ENCODE measurements at places on chromosomes 5 and 9.

GRCh38 chr5:38554861-38555260 lies 1.6 kb downstream of the LIFR start:
- DNase-seq = no peak

- DNase-seq = no peak
These were observed 608.7 kb upstream of the FAM174A start for GRCh38 chr5:99926463-99926862.

- DNase-seq = no peak
These were observed 49.7 kb downstream of the PTBP3 start for GRCh38 chr9:112283582-112284253.

DNA sequence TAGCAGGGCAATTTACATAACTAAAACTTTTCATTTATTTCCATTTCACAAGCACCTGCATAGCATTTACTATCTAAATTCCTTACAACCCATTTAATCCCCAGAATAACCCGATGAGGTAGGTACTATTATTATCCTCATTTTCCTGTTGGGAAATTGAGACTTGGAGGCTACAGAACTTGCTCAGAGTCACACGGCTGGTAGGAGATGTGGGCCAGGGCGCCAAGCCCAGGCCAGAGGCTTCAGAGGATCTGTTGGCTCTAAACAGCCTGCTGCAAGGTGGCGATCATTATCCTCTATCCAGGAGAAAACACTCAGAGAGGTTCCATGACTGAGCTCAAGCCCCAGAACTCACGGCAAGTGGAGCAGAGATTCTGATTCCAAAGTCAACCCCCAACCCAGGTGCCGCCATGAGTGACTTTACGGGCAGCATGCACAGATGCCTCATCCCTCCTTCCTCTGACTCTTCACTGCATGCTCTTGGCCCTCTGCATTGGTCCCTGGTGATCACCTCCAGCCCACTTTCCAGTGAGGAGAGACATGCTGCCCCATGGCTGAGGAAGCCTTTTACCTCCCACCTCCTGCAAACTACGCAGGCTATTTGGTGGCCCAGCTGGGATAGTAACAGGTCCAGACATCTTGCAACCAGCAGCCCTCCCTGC lies 168.4 kb upstream of the FSTL4 start:
- DNase-seq = no peak

DNA sequence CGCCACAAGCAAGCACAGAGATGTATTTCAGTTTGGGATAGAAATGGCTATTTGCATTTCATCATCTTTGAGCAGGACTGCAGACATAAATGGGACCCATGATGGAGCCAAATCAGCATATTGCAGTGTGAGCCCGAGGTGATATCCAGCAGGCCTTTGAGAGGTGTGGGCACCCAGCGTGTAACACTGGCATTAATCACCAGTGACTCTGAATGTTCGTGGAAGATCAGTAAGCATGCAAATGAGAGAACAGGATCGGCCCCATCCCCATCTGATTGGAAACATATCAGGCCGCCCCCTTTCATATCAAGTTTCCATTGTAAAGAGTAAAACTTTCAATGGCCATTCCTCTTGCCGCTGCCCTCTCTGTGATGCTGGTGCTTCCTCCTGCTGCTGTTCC lies 84.0 kb downstream of the GTF3C4 start:
- no peak for DNase-seq

DNA sequence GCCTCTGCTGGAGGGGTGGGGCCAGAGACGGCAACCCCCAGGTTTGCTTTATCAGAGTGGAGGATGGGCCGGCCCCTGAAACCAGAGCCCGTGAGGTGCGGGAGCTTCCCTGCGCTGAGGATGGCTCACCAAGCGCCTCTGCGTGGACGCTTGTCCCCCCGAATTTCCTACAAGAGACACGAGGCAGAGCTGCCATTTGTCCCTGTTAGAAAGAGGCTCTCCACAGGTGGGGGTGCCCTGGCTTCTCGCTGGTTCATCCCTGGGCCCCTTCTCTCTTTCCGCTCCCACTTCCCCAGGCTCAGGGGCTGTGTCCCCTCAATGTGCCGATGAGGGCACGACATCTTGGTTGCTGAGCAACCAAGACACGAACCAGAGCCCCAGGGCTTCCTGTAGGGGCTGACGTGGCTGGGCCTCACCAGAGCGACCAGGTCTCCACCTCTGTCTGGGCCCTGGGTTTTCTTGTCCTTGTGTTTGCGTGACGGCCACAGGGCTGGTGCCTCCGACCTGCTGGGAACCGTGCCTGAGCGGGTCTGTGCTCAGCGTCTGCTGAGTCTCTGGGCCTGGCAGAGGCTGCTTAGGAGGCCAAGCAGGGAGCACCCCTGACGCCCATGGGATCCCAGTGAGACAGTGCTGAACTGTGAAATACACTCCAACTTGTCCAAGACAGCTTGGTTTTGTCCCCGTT lies 119.6 kb upstream of the COL5A1 start:
- no peak for DNase-seq

- DNase-seq = no peak
These were observed 40.2 kb downstream of the MED10 start for GRCh38 chr5:6338135-6338534.

GRCh38 chr5:180990882-180991242 lies 2.2 kb downstream of the BTNL3 start:
- DNase-seq = no peak

DNA sequence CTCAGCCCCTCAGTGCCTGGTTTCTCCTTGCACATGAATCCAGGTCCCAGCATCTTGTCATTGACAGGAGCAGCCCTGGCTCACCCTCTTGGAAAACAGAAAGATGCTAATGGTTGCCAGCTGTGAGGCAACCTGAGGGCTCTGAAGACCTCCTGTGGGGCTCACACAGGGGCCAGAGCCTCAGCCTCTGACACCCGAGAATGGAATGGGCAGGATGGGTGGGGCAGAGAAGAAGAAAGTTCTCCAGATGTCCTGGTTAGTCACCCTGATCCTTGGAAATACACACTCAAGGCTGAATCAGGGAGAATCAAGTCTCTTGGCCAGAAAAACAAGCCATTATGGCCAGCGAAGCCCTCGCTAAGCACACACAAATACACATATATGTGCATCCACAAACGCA lies 32.3 kb upstream of the SPATA31E1 start:
- DNase-seq = peak; percentile 89

DNA sequence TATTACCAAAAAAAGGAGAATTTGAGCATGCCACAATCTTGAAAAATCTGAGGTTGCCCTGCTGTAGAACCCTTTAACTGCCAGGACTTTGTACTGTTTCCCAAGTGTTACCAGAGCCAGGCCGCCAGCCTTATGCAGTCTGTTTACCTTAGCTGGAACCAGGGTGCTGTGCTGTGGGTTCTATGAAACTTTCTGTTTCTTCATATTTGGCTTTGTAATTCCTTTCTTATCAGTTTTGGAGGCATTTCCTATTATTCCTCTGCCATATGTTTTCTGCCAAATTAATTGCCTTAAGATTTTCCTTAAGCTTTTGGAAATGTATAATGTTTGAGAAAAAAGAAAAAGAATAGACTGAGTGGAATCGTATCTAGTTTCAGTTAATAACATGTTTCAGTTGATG lies 2.1 kb downstream of the S1PR3 start:
- DNase-seq = no peak

DNA sequence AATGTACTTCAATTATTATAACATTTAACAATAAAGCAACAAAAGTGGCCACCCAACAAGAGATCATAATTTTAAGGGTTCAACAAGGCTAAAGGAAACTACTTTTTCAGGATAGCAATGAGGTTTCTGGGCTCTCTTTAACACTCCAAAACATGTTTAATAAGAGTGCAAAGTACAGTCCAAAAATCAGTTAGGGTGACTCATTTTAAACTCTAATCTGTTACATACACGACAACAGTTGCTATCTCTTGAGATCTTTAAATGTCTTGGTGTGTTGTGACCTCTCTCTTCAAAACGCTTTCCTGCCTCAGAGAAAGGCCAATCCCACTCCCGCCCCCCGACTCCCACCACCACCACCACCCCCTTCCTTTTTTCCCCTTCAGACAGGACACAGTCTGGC lies 11.5 kb downstream of the NFIB start:
- DNase-seq = no peak

GRCh38 chr9:69888856-69889585 lies 68.4 kb downstream of the CFAP95 start:
- DNase-seq = no peak

DNA sequence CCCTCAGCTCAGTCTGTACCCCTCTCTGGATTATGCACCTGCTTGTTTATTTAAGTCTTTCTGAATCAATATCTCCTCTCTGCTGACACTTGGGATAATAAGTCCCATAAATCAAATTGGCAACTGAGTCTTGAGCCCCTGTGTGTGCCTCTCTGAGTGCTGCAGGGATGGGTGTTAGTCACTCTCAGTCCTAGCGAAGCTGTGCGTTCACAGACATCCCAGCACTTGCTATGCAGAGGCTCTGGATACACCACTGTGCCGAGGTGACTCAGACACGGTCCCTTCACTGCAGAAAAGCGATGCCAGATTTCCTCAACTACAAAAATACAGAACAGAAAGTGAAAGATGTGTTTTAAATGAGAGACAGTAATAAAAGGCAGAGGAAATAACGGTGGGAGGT lies 4.1 kb upstream of the KCNMB1 start:
- DNase-seq = no peak

DNA sequence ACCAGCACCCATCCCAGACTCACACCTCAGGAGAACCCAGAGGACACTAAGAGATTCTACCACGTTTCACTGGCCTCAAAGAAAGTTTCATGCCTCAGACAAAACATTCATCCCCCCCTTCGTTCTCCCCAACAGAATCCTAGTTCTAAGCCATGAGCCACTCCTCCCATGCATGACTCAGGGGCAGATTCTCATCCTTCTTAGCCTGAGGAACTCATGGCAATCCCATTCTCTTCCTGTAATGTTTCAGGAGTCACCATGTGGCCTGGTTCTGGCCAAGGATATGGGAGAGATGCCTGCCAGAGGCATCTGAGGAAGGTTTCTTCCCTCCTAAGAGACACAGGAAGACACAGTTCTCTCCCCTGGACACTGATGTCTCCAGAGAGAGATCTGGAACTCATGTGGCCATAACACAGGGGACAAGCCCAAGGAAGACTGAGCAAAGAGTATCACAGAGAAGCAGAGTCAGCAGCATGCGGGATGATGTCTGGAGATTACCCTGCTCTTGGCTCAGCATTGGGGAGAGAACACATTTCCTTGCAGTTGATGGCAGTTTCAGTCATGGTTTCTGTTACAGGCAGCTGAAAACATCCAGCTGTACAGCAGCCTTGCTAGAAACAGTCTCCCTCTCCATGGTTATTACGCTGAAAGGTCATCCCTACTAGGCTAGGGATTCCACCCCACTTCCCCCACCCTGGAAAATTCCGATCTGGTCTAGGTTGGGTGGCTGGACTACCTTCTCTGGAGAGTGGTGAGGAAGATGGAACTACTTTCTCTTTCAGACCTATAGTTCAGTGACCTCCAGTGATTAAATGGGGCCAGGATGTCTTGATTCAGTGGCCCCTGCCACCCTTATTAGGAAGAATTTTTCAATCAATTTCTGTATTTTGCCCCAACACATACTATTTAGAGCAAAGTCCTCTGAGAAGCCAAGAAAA lies 115.4 kb downstream of the ZNF608 start:
- no peak for DNase-seq

- peak; percentile 31 for DNase-seq
These were observed 7.9 kb downstream of the SLC6A3 start for GRCh38 chr5:1437226-1437829.

GRCh38 chr5:1038417-1039209 lies 30.0 kb downstream of the NKD2 start:
- no peak for DNase-seq

GRCh38 chr9:6079386-6079785 lies 64.0 kb upstream of the RANBP6 start:
- DNase-seq = no peak

GRCh38 chr9:133959966-133960567 lies 32.1 kb downstream of the VAV2 start:
- DNase-seq = no peak

DNA sequence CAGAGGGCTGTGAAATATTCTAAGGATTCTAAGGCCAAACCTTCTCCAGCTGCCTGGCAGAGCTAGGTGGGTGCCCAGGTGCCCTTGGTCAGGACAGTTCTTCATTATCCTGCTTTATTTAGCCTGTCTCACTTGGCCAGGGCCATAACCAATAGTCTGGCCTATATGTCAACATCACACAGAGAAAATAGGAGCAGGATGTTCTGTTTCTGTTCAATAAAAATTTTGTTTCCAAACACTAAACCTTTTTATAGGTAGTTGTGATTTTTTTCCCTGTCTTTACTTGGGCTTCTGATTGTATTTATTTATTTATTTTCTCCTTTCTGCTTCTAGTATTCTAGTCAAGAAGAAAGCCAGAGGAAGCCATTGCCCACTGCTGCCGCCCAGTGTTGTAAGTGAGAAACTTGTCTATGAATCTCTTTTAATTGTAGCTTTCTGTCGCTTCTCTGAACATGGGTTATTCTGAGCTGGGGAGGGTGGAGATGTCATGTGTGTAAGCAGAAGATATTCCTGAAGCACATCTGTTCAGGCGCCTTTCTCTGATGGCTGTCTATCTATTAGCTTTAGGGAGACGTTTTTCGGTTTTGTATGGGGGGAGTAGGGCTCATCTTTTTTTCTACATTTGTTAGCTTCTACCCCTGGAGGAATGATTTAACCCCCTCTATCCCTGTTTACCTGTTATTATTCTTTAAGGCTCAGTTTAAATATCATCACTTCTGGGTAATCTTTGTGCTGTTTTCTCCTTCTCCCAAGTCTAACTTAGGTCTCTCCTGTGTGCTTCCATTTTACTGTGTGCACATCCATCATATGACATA lies 97.1 kb downstream of the UNC13B start:
- DNase-seq = no peak

DNA sequence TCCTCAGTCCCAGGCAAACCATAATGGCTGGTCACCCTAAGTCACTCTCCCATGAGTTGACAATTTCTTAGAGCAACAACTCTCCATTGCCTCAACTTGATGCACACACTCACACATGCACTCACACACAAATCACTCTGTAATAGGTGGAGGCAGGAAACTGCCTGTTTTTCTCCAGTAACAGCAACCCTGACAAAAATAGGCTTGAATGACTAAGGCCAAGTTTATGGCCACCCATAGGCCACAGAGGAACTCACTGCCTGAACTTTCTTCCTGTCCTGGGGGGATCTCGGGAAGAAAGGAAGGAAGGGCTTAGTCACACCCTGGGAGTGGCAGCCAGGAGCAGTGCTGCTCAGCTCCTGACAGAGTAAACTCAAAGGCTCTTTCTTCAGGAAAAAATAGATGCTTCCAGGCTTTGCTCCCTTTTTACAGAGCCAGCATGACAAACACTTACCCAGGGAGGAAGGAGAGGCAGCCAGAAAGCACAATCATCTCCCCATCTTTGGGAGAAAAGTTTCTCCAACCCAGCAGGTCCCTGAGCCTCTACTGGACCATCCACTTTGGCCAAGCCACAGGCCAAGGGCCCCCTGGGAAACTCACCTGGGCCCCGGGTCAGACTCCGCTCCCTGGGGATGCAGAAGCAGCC lies 368 bp downstream of the SH3TC2 start:
- peak; percentile 71 for DNase-seq

DNA sequence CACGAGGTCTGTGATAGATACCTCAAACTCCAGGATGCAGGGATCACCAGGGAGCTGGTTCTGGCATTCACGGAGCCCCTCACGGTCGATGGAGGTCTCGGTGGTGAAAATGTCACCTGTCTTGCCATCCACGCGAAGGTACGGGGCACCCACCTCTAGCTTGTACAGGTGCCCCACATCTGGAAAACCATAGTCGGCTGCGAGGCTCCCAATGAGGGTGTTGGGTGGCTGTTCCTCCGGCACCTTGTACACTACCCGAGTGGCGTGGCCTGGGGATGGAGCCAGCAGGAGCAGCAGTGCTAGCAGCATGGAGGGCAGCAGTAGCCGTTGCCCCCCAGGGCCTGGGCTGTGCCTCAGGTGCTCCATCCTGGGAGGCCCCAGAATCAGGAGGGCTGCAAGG lies 9.2 kb downstream of the PCDH1 start:
- no peak for DNase-seq

- no peak for DNase-seq
These were observed 37.3 kb downstream of the MRPL36 start for GRCh38 chr5:1762121-1762882.
